CD4-positive, alpha-beta T cell (primary cell): ENCODE measurements at places on chromosomes 11 and 22.
A peak's percentile ranks its signal among the peaks of the same experiment; 100 is the strongest.

DNA sequence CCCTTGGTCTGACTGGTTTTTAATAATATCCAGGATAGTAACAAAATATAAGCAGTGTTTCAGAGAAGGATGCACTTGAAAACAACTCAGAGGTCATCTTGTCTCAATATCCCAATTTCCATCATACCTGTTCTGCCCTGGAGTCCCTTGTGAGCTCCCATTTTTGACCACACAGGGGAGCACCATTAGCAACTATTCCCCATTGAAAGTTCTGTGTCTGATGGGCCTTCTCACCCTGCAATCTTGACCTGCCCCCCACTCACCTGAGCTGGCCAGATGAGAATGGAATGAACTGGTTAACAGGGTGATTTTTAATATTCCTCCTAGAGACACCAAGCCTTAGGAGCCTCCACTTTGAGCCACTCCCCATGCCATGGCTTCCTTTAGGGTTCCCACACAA, 3.8 kb upstream of the CAPN5 start:
- H3K4me3 ChIP-seq, result no peak overlapping the region
- H3K27ac ChIP-seq, result no peak overlapping the region
- no peaks in the 10 kb centered on the region for H3K27me3 ChIP-seq
- peaks cover 17% of the 10 kb centered on the region for H3K4me1 ChIP-seq

DNA sequence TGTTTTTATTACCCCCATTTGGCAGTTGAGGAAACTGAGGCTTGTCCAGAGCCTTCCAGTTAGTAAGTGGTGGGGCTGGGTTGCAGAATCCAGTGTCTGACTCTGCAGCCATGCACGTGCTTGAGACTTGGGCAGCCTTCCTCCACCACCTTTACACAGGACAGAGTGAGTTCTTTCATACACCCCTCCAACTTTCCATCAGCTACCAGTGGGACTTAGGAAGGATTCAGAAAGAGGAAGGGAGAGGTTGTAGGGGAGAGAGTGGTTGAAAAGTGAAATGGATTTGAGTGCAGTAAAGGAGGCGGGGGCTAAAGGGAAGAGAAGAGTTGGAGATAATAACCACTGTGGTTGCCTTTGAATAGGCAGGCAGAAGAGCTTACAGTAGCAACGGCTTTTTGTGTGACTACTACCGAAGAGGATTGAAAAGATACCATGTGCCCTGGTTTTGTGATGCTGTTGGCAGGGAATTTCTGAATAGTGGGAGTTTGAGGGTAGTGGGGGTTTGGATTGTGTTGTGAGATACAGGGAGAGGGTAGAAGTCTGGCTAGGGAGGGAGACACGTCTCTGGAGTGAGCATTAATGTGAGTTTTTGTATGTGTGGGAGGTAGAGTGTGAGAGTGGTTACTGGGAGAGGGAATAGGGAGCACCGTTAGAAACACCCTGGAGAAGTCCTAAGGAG, 1.7 kb downstream of the UVRAG start:
- no peak overlapping the region for H3K27ac ChIP-seq
- H3K36me3 ChIP-seq, result peaks cover 2% of the 10 kb centered on the region
- H3K4me1 ChIP-seq, result peaks cover 30% of the 10 kb centered on the region
- no peak for DNase-seq
- H3K4me3 ChIP-seq, result peak overlapping the region; percentile 88

GRCh38 chr11:69950120-69950519, 128.0 kb upstream of the ANO1 start:
- no peak overlapping the region for H3K27ac ChIP-seq
- H3K4me3 ChIP-seq, result no peak overlapping the region
- peak; percentile 26 for DNase-seq

GRCh38 chr11:12160231-12160630, 49.8 kb downstream of the MICAL2 start:
- H3K36me3 ChIP-seq, result no peaks in the 10 kb centered on the region
- DNase-seq, result no peak
- no peak overlapping the region for H3K27ac ChIP-seq
- H3K4me3 ChIP-seq, result no peak overlapping the region
- H3K27me3 ChIP-seq, result no peaks in the 10 kb centered on the region
- H3K4me1 ChIP-seq, result peaks cover 25% of the 10 kb centered on the region

GRCh38 chr11:116257092-116257491, 515.7 kb downstream of the BUD13 start:
- H3K36me3 ChIP-seq, result no peaks in the 10 kb centered on the region
- no peaks in the 10 kb centered on the region for H3K4me1 ChIP-seq
- H3K27me3 ChIP-seq, result no peaks in the 10 kb centered on the region
- no peak overlapping the region for H3K4me3 ChIP-seq
- no peak overlapping the region for H3K27ac ChIP-seq

- no peaks in the 10 kb centered on the region for H3K36me3 ChIP-seq
- no peaks in the 10 kb centered on the region for H3K27me3 ChIP-seq
- no peak overlapping the region for H3K27ac ChIP-seq
- no peak for DNase-seq
- H3K4me3 ChIP-seq, result no peak overlapping the region
These were observed 32.7 kb upstream of the TXNRD2 start for GRCh38 chr22:19974268-19974861.

- H3K27ac ChIP-seq, result no peak overlapping the region
- H3K4me3 ChIP-seq, result no peak overlapping the region
- peaks cover 10% of the 10 kb centered on the region for H3K27me3 ChIP-seq
- DNase-seq, result no peak
- no peaks in the 10 kb centered on the region for H3K4me1 ChIP-seq
These were observed 76.1 kb upstream of the RTL6 start for GRCh38 chr22:44574057-44574639.

GRCh38 chr11:26992031-26992541, 1.8 kb upstream of the FIBIN start:
- DNase-seq, result no peak
- no peak overlapping the region for H3K4me3 ChIP-seq
- no peaks in the 10 kb centered on the region for H3K27me3 ChIP-seq
- H3K4me1 ChIP-seq, result no peaks in the 10 kb centered on the region
- no peak overlapping the region for H3K27ac ChIP-seq
- H3K36me3 ChIP-seq, result no peaks in the 10 kb centered on the region

DNA sequence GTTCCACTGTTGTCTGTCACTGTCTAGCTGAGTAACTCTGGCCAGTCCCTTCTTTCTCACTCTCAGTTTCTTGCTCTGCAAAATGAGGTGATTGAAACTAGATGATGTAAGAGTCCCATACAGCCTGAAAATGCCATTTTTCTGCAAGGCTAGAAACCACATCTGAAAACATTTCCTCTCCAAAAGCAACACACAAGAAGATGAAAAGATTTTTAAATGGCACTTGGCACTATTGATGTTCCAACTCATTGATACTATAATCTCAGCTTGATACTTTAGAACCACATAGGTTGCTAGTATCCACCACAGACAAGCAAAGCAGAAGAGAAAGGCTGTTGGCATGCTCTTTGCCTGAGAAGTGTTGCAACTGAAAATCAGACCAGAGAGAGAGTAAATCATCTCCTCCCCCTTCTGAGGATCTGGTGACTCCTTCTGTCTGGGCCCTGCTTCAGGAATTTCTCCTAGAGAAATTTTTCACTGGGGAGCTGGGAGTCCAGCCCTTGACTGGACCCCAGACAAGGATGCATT, 1217.9 kb downstream of the LRRC4C start:
- H3K4me1 ChIP-seq, result no peaks in the 10 kb centered on the region
- DNase-seq, result no peak
- H3K36me3 ChIP-seq, result no peaks in the 10 kb centered on the region
- H3K27ac ChIP-seq, result no peak overlapping the region
- no peak overlapping the region for H3K4me3 ChIP-seq

GRCh38 chr11:26330262-26330661, 1.7 kb upstream of the ANO3 start:
- no peak for DNase-seq
- H3K4me1 ChIP-seq, result no peaks in the 10 kb centered on the region
- peaks cover 3% of the 10 kb centered on the region for H3K27me3 ChIP-seq
- no peak overlapping the region for H3K27ac ChIP-seq
- no peaks in the 10 kb centered on the region for H3K36me3 ChIP-seq

- no peaks in the 10 kb centered on the region for H3K36me3 ChIP-seq
- no peak overlapping the region for H3K4me3 ChIP-seq
- H3K4me1 ChIP-seq, result peaks cover 16% of the 10 kb centered on the region
- H3K27me3 ChIP-seq, result peaks cover 4% of the 10 kb centered on the region
These were observed 30.3 kb upstream of the WNT7B start for GRCh38 chr22:46007003-46007847.

- H3K27me3 ChIP-seq, result no peaks in the 10 kb centered on the region
- no peaks in the 10 kb centered on the region for H3K36me3 ChIP-seq
- peak; percentile 62 for DNase-seq
- peak overlapping the region; percentile 52 for H3K4me3 ChIP-seq
- peaks cover 50% of the 10 kb centered on the region for H3K4me1 ChIP-seq
- peak overlapping the region; percentile 30 for H3K27ac ChIP-seq
These were observed 772 bp downstream of the C22orf15 start for GRCh38 chr22:23763579-23763945.
